ENCODE measurements at places on chromosomes 3 and 15.

DNA sequence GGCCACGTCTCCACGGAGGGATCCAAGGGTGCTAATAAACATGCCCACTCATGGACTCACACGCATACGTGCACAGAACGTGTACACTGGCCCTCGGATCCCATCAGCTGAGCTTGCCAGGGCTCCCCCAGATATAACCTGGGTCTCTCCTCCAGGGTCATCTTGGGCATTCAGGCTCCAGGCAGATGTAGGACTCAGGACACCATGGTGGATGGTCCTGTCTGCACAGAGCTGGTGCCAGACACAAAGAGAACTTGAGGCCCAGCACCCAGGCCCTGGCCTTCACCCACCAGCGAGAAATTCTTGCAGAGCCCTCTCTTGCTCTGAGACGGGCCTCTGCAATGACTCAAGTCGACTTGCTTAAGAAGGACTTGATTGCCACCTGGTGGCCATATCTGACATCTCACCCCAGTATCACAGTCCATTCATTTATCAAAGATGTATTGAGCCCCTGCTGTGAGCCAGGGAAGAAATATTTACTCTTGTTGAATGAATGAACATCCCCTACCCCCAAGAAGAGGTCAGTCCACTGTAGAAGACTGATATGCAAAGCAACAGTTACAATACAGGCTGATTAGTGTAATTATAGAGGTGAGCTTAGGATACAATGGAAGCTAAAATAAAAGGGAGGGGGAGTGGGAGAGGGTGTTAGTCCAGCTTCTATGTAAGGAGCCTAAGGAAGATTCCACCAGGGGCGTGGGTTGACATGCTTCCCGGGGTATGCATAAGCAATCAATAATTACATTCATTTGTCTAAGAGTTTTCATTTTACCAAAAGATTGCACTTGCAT, 34.2 kb upstream of the VPS8 start:
- DNase-seq = peak; percentile 93

- DNase-seq = no peak
Measured at GRCh38 chr15:22258398-22259150, 178.2 kb downstream of the OR4M2 start.

DNA sequence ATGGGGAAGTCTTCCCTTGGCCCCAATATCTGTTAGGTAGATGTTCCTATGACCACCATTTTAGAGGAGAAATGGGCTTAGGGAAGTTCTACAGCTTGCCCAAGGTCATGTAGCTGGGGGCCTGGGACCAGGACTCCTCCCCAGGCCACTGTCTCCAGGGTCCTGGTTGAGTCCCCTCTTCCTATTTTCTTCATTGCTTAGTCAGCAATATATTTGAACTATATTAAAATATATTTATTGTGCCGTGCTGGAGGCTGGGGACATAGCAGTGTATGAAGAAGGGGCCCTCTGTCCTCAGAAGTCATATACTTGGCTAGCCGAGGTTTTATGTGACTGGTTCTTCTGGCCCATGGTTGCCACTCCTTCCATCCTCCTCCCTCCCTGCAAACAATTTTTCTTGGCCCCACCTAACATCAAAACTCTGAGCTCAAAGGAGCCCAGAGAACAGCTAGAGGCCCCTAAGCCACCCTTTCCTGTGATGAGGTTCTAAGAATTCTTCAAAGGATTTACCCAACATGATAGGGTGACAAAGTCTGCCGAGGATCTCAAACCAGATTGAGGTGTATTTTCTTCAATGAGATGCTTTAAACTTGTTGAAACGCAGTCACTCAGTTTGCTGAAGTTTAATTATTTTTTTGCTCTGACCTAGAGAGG, 121.2 kb upstream of the RASGRP1 start:
- DNase-seq = no peak

- DNase-seq = peak; percentile 67
Measured at GRCh38 chr3:124467980-124468902, 262.0 kb upstream of the UMPS start.

DNA sequence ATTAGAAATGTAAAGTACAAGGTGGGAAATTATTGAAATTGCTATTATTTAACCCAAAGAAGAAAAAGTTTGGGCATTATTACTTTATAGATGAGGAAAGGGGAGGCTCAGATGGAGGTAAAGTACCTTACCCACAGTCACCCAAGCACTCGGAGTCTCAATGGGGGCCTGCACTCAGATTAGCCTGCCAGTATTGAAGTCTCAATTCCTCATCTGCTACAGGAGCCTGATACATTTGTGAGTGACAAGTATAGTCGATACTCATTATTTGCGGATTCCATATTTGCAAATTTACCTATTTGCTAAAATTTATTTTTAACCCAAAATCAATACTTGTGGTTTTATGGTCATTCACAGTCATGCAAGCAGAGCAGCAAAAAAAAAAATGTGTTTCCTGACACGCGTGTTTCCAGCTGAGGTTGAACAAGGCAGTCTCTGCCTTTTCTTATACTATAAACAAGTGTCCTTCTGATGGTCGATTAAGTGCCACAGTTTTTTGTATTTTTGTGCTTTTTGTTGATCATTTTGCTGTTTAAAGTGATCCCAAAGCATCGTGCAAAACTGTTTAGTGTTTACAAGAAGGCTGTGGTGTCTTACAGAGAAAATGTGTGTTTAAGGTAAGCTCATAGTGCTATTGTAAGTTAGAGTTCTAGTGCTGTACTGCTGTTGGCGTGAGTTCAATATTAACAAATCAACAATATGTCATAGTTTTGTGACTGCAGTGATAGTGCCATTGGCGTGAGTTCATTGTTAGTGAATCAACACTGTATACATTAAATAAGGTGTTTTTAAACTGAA, 48.0 kb downstream of the ARHGEF26 start:
- no peak for DNase-seq

GRCh38 chr15:74716651-74717050, 8.7 kb downstream of the CYP1A1 start:
- no peak for DNase-seq

DNA sequence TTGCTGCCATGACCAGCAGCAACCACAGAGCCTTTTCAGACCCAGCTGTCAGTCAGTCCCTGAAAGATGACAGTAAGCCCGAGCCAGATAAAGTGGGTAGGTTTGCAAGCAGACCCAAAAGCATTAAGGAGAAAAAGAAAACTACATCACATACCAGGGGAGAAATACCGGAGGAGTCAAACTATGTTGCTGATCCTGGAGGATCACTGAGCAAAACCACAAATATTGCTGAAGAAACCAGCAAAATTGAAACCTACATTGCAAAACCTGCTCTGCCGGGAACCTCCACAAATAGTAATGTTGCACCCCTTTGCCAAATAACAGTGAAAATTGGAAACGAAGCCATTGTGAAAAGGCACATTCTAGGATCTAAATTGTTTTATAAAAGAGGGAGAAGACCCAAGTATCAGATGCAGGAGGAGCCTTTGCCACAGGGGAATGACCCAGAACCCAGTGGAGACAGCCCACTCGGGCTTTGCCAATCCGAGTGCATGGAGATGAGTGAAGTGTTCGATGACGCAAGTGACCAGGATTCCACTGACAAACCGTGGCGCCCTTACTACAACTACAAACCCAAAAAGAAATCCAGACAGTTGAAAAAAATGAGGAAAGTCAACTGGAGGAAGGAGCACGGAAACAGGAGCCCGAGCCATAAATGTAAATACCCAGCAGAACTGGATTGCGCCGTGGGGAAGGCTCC, 42.1 kb upstream of the RASA2 start:
- no peak for DNase-seq

GRCh38 chr3:129230311-129231019, 18.9 kb upstream of the COPG1 start:
- peak; percentile 24 for DNase-seq

DNA sequence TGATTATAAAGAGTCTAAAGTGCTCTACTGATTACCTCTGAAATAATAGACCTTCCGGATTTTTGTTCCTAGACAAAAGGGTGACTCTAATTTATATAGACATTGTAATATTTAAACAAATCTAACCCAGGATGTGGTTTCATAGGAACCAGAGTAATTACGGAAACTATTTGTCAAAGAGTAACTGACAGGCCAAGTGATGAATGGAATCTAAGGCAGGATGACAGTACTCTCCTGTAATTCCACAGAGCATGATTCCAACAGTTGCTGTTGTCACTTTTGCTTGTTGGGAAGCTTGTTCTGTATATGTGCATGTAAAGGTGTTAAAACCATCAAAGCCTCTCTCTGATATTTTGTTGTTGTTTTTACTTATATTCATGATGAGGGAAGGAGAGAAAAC, 1141.0 kb downstream of the IGSF11 start:
- no peak for DNase-seq

GRCh38 chr3:14393440-14394106, 8.8 kb upstream of the SLC6A6 start:
- DNase-seq = no peak

DNA sequence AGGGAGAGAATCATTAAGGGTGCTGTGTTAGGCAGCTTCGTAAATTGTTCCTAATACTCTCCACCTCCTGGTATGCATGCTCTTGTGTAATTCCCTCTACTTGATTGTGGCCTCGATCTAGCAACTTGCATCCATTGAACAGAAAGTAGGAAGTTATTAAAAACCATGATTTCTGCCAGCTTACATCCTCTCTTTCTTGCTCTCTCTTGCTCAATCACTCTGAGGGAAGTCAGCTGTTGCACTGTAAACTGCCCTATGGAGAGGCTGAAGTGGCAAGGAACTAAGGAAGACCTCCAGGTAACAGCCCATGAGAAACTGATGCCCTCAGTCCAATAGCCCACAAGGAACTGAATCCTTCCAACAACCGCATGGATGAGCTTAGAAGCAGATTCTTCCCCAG, 92.6 kb downstream of the ERC2 start:
- DNase-seq = no peak

DNA sequence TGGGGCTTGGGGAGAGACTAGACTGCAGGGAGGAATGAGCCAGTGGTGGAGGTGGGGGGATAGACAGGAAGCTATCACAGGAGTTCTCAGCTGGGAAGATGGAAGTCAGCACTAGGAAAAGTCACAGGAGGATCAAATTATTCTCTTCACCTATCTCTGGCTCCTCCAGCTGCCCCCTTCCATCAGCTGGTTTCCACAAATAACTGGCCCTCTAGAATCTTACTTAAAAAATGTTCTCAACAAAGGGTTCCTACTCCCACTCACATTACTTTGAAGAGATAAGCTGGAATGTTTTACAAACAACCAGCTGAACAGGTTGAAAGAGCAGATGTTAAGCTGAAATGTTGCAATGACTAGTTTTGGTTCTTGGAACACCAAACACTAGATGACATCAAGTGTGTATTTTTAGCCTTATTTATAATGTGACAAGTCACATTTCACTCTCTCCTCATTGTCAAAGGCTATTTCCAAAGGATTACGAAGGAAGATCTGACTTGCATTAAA, 102.7 kb upstream of the AADACL2 start:
- no peak for DNase-seq

- no peak for DNase-seq
Measured at GRCh38 chr3:135364676-135365075, 569.6 kb downstream of the EPHB1 start.

DNA sequence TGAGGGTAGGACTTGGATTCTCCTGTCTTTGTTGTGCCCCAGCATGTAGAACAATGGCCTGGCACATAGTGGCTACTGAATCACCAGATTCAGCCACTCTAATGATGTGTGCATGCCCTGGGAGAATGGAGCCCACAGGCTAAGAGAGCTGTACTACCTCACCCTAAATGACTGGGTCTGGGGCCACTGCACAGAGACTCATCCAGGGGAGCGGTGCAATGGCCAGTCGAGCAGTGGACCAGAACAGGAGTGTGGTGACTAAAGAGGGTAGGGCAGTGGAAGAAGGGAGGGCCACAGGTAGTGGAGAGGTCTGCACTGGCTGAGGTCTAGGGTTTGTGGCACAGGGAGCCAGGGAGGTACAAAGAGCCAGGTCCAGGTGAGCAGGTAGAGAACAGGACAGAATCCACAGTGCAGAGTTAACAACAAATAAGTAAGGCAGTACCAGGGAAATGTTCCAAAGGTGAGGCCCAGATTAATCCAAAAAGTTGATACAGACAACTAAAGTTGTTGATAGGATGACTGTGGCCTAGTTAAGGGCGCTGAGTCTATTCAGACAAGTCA, 142.7 kb upstream of the ATP11B start:
- DNase-seq = no peak

GRCh38 chr15:40273428-40273827, 9.4 kb downstream of the ANKRD63 start:
- no peak for DNase-seq

GRCh38 chr3:72193771-72194430, 409.0 kb upstream of the PROK2 start:
- no peak for DNase-seq

DNA sequence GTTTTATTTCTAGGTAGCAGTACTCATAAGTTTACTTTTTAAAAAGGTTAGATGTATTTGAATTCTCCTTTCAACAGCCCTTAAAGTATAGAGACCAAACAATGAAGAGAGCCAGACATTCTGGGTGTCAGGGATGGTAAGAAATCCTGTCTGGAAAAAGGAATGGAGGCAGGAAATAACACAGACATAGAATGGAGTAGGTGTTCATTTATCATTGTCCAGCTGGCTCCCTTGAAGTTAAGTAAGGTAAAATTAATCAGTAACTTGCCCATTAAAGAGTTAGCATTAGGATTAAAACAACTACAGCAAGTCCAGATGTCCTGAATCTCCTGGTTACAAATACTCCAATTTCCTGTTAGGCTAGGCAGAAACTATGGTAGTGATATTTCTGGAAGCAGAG, 13.5 kb upstream of the SUCNR1 start:
- DNase-seq = no peak

- no peak for DNase-seq
Measured at GRCh38 chr3:54322354-54322753, 200.0 kb downstream of the CACNA2D3 start.

DNA sequence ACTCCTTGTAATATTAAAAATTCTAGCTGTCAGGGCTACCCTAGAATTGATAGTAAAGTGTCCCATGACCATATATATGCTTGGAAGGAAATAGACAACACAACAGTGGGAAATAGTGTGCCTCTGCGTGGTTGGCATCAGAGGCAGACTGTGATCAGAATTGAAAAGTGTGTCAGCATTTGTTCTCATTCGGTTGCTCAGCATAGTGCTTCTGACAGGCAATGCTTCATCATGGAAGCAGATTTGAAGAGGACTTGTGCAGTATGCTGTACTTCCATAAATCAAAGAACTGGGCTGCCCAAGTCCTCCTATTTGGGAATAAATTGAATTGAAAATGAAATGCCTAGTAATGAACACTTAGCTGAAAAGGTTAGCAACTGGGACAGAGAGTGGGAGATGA, 435.7 kb downstream of the DIPK2A start:
- no peak for DNase-seq

GRCh38 chr15:31083370-31083780, 18.1 kb downstream of the TRPM1 start:
- no peak for DNase-seq

DNA sequence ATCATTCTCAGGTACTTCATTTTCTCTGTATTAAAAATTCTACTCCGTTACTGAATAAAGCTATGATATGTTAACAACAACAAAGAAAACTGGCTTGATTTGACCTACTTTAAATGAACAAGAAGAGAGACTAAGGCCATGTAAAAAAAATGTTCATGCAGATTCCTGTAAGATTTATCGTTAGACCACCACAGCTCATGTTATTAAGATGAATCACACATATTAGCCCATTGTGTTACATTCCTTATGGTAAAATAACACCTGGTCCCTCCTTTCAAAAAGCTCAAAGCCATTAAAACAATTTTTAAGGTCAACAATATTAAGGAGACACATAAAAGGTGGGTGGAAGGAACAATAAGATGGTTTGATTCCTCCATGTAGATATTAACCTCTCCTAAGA, 6.3 kb downstream of the THOC7 start:
- DNase-seq = no peak

GRCh38 chr3:65484964-65485363, 553.8 kb downstream of the MAGI1 start:
- DNase-seq = no peak
